ENCODE measurements at places on chromosomes 5 and 9. TPM values are rescaled to one million over a fixed set of nuclear protein-coding genes. Genes with fewer than 3 reads are reported as not detected.

LECT2 gene
- not detected for total RNA-seq

NR4A3 gene
- 3.7 TPM for total RNA-seq

EGFLAM gene
- total RNA-seq: 2.9 TPM

PCDHGA12 gene
- 3.7 TPM for total RNA-seq

ADAMTS2 gene
- 3.3 TPM for total RNA-seq

C9orf72 gene
- total RNA-seq: 53.0 TPM

ANP32B gene
- 6.1 TPM for total RNA-seq

VCAN gene
- total RNA-seq: 269 TPM

CDHR2 gene
- total RNA-seq: under 0.01 TPM

Data from frontal cortex (tissue), 4 donors.